ENCODE measurements at places on chromosomes 2 and 18.
A peak's percentile ranks its signal among the peaks of the same experiment; 100 is the strongest.

DNA sequence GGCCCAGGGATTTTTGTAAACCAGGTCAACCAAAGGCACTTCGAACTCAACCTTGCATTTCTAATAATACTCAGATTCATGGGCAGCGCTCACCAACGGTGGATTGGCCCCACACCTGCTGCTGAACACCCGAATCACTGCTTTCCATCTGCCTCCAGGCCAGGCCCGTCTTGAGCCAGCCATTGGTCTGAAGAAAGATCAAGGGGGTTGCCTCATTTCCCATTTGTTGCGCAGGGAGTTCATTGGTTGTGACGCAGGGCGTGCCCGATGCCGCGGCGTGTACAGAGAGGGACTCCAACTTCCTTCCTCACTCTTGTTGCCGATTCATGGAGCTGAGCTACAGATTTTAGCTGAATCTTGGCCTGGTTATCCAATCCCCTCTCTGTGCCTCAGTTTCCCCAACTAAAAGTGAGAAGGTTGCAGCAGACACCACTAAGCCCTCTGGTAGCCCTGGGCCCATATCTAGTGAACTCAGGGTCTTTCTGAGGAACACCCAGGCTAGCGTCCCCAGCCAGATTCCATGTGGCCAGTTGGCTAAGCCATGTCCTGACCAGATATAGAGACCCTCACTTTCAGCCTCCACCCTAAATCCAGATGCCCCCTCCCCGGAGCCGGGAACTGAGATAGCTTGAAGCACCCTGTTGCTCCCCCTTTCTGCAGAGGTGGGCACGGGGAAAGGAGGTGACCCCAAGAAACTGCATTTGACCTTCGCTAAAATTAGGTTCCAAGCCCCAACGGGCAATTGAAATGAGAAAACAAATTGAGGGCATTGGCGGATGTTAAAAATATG is 60.9 kb upstream of the HPCAL1 start:
- DNase-seq: no peak

DNA sequence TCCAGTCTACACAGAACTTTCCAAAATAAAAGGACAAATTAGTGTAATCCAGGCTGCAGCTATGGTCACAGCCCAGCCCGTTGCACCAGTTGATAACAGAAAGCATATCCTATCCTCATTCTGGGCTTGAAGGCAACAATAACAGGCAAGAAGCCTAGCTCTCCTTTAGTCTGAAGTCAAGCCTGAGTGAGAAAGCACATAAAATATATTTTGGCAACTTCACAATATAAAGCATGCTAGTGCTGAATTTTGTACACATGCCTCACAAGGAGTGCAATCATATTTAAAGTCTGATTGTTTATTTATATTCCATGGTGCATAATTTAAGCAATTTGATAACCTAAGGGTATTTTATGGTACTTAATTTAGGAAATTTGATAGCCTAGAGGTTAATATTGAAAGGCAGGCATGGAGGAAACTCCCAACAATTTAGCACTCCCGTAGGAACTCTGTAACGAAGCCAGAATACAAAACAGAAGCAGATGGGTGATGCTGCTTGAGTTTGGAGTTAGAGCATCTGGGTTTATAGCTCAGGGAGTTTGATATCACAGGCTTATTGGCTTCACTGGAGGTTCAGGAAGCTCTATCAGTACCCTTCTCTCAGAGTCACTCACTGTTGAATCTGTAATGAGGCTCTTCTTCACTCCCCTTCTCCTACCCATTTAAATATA is 1199.1 kb upstream of the GYPC start:
- no peak for DNase-seq

DNA sequence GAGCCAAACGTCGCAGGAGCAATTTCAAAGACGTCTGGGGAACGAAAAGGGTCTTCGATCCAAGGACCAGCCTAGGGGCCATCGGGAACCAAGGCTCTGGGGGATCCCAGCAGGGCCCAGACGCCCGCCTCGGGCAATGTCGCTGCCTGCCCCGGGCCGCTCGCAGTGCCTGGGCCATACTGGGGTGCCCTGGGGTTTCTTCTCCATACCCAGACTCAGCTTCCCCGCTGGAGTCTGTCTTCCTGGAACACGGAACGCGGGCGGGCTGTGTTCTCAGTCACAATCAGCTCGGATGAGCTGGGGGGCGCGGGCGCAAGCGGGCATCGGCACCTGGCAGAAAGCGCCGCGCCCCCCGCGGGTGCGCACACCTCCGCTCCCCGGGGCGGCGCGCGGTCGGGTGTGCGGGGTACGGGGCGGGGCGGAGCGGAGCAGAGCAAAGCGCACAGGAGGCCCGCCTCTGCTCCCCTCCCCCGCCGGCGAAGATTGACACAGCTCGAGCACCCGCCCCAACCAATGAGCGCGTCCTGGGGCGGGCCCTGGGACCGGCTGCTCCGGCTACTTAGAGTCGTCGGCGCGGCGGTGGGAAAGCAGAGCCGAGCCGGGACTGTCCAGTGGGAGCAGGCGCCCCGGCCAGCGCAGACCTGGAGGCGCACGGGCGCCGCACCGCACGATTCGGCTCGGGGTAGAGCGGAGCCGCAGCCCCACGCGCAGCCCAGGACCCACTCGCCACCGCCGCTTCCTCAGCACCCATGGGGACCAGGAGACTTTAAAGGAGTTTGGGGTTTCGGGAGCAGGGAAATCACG is at the start of gene LRATD1:
Gene LRATD1, plus strand, starts transcription at position 585 of the 804 bp plus-strand sequence. CDS start 1,263 bp downstream, outside the sequence.
- no peak for DNase-seq

DNA sequence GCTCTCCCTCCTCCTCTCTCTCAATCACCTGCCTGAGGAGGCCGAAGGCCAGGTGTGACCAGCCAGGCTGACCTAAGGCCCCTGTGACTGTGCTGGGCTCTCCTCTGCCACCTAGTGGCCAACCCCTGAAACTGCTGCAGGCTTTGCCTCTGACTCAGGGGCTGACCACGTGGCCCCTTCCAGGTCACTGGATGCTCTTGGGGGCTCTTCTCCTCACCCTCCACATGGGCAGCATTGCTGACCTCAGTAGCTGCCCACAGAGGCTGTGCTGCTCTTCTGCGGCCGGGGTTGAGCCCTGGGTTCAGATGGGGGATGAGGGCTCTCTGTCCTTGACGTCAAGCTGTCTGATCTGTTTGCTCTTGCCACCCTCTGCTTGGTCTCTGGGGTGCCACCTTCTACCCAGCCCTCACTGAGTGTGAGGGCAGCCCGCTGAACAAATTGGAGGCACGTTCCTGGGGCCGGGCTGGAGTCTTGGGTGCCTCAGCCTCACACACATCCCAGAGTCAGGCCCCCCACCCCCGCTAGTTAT is 122.7 kb downstream of the TWIST2 start:
- peak; percentile 11 for DNase-seq

DNA sequence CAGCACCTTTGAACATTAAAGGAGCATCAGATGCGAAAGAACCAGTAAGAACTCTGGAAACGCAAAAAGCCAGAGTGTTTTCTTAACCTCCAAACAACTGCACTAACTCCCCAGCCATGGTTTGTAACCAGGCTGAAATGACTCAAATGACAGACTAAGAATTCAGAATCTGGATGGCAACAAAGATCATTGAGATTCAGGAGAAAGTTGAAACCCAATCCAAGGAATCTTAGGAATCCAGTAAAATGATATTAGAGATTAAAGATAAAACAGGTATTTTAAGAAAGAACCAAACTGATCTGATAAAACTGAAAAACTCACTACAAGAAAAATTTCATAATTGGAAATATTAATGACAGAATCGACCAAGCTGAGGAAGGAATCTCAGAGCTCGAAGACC is 116.7 kb downstream of the PTRHD1 start:
- no peak for DNase-seq

GRCh38 chr2:224442071-224442967 is 40.4 kb upstream of the FAM124B start:
- no peak for DNase-seq

DNA sequence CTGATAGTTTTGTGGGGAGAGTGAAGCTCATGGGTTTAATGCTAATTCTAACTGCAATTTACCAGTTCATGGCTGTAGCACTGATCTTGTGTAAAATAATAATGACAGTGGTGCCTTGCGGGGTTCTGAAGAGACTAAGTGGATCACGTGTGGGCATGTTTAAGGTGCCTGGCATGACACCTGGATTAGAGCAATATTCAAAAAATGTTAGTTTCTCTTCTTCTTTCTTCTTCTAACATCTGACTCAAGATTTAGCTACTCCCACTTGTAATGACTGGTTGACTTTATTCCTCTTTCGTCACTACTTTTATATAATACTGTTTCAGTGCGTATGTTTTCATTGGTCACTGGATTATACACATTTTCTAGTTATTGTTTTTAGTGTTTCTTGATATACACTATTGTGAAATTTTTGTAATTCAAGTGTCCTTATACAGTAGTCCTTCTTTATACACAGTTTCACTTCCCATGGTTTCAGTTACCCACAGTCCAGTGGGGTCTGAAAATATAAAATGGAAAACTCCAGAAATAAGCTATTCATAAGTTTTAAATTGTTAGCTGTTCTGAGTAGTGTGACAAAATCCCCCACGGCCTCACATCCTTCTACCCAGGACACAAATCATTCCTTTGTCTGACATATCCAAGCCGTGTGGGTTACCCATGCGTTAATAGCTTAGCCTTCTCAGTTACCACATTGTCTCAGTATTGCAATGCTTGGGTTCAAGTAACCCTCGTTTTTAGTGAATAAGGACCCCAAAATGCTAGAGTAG is 662.2 kb upstream of the CNTNAP5 start:
- no peak for DNase-seq

- no peak for DNase-seq
Observed at GRCh38 chr2:26175466-26176278, 2.8 kb downstream of the GAREM2 start.

GRCh38 chr2:23083966-23084365 is 301.0 kb upstream of the KLHL29 start:
- no peak for DNase-seq

- DNase-seq: no peak
Observed at GRCh38 chr2:79393806-79394484, 118.9 kb upstream of the CTNNA2 start.

- no peak for DNase-seq
Observed at GRCh38 chr2:106931717-106932335, 45.9 kb upstream of the ST6GAL2 start.

DNA sequence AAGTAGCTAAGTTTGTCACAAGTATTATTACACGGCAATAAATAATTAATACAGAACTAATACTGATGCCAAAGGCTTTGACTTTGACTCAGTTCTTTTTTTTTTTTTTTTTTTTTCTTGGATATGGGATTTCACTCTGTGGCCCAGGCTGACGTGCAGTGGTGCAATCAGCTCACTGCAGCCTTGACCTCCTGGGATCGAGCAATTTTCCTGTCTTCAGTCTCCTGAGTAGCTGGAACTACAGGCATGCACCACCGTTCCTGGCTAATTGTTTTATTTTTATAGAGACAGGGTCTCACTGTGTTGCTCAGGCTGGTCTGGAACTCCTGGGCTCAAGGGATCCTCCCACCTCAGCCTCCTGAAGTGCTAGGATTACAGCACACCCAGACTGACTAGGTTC is 284.5 kb downstream of the SS18 start:
- DNase-seq: no peak

GRCh38 chr2:168738062-168738461 is 64.4 kb upstream of the NOSTRIN start:
- no peak for DNase-seq

- no peak for DNase-seq
Observed at GRCh38 chr18:48475635-48476549, 62.9 kb upstream of the CTIF start.

- no peak for DNase-seq
Observed at GRCh38 chr2:45138904-45139303, 129.7 kb upstream of the SIX2 start.

- DNase-seq: no peak
Observed at GRCh38 chr2:233919938-233920337, 2.8 kb downstream of the TRPM8 start.

DNA sequence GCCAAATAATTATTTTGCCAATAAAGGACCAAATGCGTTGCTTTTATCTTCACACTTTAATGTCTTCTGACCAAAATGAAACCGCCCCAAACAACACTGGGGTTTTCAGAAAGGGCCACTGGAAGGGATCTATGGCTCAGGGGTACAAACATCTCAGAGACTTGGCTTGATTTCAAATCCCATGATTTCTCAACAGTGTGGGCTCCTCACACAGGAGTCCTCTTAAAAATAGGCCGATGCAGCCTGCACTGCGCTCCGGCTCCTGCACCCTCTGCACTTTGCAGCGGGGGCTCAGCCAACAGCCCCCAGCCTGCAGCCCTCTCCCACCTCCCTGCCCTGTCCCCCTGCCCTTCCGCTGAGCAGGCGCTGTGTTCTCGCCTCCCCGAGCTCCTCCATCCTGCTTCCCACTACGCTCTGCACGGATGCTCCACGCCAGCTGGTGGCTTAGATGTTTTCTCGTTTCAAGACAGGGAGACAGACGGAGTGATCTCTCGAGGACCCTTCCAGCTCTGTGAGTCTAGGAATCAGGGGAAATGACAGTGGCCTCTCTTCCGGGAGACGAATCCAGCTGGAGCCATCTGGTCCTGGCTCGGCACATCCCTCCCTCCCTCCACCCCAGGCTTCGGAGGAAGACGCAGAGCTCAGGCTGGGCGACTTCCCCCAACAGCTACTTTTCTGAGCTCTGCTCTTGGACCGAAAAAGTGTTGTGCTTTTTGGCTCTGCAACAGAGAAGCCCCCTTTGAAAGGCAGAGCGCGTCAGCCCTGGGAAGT is 71.4 kb downstream of the KCNF1 start:
- no peak for DNase-seq

- DNase-seq: no peak
Observed at GRCh38 chr2:110113961-110114591, 1.5 kb downstream of the MALL start.

Data from activated T-helper 1 cell treated with anti-CD3 and anti-CD28 coated beads, Interleukin-2, amount 50 U/mL, for 16 hours (primary cell).